ENCODE measurements at places on chromosomes 2 and 18.
A peak's percentile ranks its signal among the peaks of the same experiment; 100 is the strongest.

- no peak for DNase-seq
These were observed 244.1 kb upstream of the NRP2 start for GRCh38 chr2:205438241-205438640.

GRCh38 chr2:37711308-37711731 is 39.9 kb upstream of the CDC42EP3 start:
- peak; percentile 94 for DNase-seq

DNA sequence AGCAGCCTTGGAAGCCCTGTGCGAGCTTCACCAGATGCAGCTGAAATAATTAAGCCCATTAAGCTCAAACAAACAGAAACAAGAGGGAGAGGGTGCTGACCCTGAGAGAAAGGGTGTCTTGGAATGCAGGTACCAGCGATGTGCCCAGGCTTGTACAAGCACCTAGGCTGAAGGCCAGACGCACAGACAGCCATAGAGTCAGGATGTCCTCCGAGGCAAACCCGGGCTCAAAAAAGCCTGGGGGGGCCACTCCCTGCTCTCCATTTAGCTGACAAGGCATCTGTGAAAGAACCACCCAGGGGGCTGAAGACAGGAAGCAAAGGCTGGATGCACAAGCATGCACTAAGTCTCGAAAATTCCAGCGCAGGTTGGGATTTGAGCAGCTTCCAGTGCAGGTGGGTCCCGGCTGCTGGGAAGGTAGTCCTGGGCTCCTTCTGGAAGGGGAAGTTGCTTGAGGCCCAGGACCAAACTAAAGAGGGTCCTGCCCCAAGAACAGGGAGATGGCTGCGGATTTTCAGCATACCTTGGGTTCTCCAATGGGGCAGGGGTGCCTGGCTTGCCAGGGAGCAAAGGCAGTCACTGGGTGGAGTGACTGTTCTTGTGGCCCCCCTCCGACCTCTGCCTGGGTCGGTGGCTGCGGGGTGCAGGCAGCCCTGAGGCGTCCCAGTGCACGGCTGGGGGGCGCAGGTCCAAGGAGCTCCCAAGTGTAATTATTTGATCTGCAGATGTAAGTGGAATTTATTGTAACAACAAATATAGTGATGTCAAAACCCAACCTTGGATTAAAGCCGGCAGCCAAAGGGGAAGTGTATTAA is 5.9 kb downstream of the GBX2 start:
- DNase-seq: no peak

DNA sequence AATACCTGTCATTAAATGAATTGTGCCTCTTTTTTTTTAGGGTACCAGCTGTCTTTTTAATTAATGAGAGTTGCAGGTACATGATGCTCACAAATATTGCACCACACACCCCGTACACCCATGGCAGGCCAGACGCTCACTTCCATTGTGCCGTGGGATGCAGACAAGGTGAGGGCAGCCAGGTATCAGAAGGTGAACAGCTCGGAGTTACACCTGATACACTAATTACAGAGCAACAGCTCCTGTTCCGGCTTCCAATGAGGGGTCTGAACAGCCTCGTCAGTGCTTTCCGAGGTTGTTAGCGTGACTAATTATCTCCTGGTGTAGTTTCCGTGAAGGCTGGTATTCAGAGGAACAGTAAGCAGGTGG is 442.8 kb downstream of the ZNF516 start:
- no peak for DNase-seq

GRCh38 chr2:3277748-3278520 is 99.7 kb downstream of the EIPR1 start:
- DNase-seq: no peak

DNA sequence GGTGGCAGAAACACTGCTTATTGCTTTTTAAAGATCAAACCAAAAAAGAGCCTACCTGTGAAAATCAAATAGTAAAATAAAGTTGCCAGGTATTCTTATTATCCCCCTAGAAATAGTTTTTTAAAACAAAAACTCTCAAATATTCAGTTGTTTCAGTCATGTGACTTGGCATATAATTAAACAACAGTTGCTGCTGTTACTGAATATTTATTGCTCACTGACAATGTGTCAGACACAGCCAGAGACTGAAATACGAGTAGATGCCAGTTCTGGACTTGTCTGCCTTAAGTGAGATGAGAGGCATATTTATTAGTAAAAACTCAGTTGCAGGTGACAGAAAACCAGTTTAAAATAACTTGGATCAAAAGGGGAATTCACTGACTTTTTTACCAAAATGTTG is 106.0 kb upstream of the RAB12 start:
- DNase-seq: no peak

Data from fibroblast of skin of left biceps (primary cell).